Anterior cingulate cortex (tissue), 58 donors: ENCODE measurements at places on chromosomes 11 and 22.

DNA sequence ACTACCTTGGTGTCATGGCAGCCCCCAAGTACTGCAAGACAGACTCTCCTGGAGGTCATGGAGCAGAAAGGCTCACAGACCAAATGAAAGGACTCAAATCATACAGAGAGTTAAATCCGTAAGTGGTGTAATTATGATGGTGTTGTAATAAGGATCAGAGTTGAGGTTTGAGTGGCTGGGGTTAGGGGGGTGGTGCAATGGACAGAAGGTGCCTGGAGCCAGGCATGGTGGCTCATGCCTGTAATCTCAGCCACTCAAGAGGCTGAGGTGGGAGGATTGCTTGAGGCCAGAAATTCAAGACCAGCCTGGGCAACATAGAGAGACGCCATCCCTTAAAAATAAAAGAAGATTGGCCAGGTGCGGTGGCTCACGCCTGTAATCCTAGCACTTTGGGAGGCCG is 18.7 kb downstream of the ART5 start:
- no peak for DNase-seq

DNA sequence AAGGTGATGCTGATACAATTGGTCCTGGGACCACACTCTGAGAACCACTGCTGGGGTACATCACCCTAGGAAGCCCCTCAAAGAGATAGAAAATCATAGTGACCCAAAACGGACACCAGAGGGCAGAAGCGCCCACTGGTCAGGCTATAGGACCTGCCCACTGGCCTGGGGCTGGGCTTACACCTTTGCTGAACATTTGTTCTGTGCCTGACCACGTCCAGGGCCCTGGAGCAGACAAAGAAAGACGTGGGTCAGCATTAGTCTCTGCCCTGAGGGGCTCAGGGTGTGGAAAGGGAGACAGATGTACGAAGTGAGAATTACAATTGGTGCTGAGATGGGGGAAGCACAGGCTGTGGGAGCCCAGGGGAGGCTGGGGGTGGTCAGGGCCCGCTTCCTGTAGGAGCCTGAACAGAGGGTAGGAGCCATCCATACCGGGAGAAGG is 14.4 kb upstream of the SERPINH1 start:
- peak; percentile 14 for DNase-seq

GRCh38 chr11:126403658-126404057 is 48.2 kb downstream of the ST3GAL4 start:
- DNase-seq, result no peak

- no peak for DNase-seq
Measured at GRCh38 chr11:34454308-34455032, 15.7 kb downstream of the CAT start.

DNA sequence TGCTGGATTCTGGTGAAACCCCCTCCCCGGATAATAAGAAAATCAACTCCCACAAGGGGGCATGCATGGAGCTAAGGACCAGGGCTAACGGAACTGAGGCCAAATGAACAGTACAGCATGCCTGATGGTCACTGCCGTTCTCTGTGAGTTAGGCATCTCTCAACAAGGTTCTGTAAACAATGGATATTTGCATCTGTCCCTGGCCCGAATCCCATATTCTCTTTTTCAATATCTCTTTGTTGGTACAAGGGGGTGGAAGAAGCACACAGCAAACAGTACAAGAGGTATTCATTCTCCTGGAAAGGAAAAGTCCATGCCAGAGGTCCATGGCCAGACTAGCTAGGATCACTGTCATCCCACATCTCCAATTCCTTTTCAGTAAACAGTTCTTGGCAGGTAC is 32.2 kb upstream of the APOA1 start:
- DNase-seq, result no peak

DNA sequence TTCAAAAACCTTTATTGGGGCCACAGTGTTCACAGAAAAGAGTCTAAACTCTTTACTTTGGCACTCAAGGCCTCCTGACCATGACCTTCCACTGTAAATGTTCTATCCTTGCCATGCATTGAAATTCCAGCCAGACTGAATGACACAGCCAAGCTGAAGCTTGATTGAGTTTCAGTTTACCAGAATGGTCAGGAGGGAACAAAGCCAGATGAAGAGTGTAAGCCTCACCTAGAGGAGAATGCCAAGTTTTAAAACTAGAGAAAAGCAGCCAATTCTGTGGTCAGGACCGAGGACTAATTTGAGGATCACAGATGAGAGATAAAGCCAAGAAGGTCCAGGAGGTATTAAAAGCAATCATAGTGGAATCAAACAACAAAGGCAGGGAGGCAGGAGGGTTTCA is 215.3 kb downstream of the KCNA4 start:
- DNase-seq, result no peak

- DNase-seq, result no peak
Measured at GRCh38 chr11:63518548-63518947, 12.7 kb downstream of the LGALS12 start.

- no peak for DNase-seq
Measured at GRCh38 chr11:17230867-17231851, 23.4 kb upstream of the PIK3C2A start.

DNA sequence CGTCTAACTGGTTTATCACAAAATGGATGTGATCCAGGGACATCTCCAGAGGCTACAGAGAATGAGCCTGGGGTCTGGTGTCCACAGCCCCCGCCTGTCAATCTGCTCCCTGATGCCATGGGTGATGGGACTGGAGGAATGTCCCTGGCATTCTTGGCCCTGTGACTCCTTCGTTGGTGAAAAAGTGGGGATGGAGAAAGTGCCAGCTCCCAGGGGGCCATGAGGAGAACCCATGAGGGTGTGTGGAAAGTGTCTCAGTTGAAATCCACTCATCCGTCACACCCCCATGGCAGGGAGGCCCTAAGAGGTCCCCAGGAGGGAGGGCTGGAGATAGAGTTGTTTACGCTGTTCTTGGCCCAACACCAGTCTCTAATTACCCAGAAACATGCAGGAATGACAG is 322.0 kb downstream of the CTTN start:
- no peak for DNase-seq

GRCh38 chr11:85171648-85172257 is 455.4 kb downstream of the DLG2 start:
- no peak for DNase-seq

DNA sequence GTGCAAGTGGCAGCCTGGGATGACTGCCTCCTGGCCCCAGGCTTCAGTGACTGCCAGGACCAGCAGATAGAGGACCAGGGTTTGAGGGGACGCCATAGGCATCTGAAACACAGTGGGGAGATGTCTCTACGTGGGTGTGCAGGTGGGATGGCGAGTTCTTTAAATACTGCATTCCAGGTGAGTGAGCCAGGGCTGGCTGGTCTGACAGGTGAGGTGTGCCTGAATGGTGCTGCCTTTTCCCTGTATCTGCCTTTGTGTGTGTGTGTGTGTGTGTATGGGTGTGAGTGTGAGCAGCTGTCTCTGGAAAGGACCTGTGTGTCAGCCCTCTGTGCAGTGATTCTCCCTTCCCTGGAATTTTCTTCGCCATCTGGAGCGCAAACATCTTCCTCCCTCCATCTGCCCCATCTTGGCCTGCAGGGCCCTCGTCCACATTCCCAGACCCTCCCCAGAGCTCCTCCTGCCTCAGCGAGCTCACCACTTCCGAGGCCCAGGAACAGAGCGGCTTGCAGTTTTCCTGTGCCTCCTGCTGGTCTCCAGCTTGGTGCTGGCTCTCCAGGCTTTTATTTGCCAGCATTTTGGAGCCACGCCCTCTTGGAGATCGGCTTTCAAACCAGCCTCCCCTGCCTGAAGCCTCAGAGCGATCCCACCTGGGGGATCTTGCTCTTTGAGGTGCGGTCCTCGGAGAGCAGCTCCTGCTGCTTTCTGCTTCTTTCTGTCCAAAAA is at the start of gene GPHA2:
Gene GPHA2 (minus strand): TSS at position 535 of the 723 bp plus-strand sequence. CDS start 433 bp downstream, at position 102.
- DNase-seq, result no peak

- no peak for DNase-seq
Measured at GRCh38 chr11:87239001-87239400, 201.3 kb downstream of the TMEM135 start.

DNA sequence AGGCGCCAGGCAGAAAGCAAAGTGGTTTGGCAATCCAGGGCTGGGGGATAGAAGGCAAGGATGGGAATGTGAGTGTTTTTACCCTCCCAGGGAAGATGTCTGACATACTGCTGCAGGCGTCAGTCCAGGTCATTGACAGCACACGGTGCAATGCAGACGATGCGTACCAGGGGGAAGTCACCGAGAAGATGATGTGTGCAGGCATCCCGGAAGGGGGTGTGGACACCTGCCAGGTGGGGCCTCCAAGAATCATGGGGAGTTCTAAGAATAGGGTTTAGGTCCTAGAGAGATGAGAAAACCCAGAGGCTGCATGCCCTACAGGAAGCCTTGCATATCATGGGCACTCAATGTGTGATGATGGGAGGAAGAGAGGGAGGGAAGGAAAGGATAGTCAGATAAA is 28.3 kb upstream of the SMIM35 start:
- no peak for DNase-seq

GRCh38 chr11:115673720-115674119 is 169.5 kb upstream of the CADM1 start:
- DNase-seq, result no peak

- peak; percentile 75 for DNase-seq
Measured at GRCh38 chr11:57230791-57231538, 6.1 kb downstream of the APLNR start.

GRCh38 chr11:43895601-43896000 is 15.0 kb downstream of the ALKBH3 start:
- no peak for DNase-seq

- DNase-seq, result no peak
Measured at GRCh38 chr11:100515087-100515486, 172.0 kb upstream of the ARHGAP42 start.

DNA sequence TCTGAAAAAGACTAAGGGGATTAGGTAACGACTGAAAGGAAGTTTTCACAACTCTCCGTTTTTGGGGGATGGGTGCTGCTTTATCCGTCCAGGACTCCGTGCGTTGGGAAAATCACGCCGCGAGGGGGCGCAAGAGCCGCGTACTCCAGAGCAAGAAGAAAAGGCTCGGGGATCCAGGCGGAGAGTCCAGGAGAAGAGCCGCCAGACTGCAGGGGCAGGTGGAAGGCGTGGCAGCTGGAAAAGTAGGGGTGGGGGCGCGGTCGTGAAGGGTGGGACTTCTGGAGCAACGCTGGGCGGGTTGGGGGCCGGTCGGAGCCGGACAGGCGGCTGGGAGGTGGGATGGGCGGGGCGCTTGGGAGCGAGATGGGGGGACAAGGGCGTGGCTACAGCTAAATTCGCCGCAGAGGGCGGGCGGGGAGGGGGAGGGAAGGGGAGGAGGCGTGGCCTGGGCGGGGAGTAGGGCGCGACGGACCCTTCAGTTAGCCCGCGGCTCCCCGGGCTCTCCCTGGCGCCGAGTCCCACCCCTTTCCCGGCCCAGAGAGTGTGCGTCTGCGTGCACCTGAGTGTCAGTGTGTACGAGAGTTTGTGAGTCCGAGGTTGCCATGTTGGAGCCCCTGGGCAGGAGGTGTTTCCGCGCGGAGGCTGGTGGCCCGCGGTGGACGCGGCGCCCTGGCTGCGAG is 613 bp upstream of the ARHGEF17 start:
- peak; percentile 76 for DNase-seq

GRCh38 chr22:20206709-20207215 is 55.9 kb upstream of the CCDC188 start:
- no peak for DNase-seq

DNA sequence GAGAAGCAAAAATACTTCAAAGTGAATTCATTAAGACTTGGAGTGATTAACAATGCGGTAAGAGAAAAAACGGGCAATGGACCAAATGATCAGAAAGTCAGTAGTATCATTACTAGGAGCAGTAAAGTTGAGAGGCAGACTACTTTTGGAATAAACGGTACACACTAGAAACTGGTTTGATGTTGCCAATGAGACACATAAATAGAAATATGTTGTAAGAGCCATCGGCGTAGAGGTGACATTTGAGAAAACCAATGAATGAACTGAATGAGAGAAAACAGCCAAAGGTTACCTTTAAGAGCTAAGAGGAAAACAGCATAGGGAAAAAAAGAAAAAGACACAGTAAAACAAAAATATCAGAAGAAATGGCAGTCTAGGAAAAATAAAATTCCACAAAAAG is 6.2 kb downstream of the CHORDC1 start:
- DNase-seq, result no peak

GRCh38 chr11:81380395-81380794 is 1353.3 kb downstream of the FAM181B start:
- no peak for DNase-seq

- peak; percentile 69 for DNase-seq
Measured at GRCh38 chr11:67262731-67263675, 3.3 kb upstream of the GRK2 start.

- no peak for DNase-seq
Measured at GRCh38 chr11:62504158-62504973, 42.2 kb downstream of the AHNAK start.

DNA sequence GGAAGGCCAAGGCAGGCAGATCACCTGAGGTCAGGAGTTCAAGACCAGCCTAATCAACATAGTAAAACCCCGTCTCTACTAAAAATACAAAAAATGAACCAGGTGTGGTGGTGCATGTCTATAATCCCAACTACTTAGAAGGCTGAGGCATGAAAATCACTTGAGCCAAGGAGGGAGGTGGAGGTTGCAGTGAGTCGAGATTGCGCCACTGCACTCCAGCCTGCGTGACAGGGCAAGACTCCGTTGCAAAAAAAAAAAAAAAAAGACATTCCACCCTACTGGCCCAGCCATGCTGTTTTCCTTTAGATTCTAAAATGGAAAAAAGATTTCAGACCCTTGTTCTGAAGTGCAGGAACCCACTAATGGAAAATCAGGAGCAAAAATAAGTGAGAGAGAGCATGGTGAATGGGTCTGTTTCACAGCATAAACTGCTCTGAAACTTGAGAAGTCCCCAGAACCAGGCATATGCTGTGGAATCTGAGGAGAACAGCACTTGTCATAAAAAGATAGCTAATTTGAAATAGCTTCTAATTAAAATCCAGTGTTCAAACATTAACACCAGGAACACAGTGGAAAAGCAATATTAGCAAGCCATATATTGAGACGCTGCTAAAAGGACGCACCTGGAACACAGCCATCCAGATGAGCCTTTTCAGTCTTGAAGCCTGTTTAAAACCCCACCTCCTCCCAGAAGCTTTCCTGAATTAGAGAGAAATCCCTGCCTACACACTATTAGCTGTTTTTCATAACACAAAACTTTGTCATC is 66.3 kb upstream of the CHRM4 start:
- DNase-seq, result no peak

- DNase-seq, result no peak
Measured at GRCh38 chr22:49255741-49256318, 571.8 kb downstream of the BRD1 start.

- no peak for DNase-seq
Measured at GRCh38 chr22:35940166-35940565, 88.5 kb downstream of the RBFOX2 start.

DNA sequence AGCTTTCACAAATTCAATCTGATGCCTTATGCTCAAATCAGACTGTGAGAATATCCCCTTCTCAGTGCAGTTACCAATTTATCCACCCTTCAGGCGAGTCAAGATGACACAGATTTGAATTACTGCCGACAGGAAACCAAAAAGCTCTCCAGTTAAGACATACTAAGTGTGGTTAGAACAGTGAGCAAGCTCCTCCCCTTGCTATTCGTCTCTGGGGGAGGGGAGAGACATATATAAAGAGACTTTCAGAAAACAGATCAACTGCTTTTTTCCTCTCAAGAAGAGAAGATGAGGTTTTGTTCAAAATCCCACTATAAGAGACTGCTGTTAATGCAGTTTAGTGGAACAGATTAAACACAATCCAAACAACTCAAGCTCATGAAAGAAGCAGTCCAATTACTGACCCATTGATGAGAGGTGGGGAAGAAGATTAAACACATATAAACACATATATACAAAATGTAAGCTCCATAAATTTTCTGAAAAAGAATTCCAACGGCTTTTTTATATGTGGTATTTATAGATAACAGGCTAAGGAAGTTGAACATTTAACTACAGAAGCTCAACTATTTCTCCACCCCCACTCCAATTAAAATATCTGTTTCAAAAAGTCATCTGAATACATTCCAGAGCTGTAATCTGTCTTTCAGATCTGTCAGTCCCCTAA is 102.7 kb downstream of the MRTFA start:
- peak; percentile 50 for DNase-seq
